ENCODE measurements at places on chromosomes 4 and X. TPM values are rescaled to one million over a fixed set of nuclear protein-coding genes. Genes with fewer than 3 reads are reported as not detected.

The FHIP1A gene
- 2.7 TPM for total RNA-seq

GRCh38 chrX:39194673-39195072 lies 393.4 kb downstream of the MID1IP1 start:
- no peak for DNase-seq

- no peak for DNase-seq
Measured at GRCh38 chrX:108171671-108172070, 80.1 kb downstream of the ATG4A start.

GRCh38 chr4:122309988-122310626 lies 68.7 kb upstream of the ADAD1 start:
- DNase-seq, result no peak
